EH (cell line): ENCODE measurements at places on chromosomes 4 and X.

GRCh38 chr4:62324215-62324614 is 1124.1 kb downstream of the ADGRL3 start:
- no peak for DNase-seq

DNA sequence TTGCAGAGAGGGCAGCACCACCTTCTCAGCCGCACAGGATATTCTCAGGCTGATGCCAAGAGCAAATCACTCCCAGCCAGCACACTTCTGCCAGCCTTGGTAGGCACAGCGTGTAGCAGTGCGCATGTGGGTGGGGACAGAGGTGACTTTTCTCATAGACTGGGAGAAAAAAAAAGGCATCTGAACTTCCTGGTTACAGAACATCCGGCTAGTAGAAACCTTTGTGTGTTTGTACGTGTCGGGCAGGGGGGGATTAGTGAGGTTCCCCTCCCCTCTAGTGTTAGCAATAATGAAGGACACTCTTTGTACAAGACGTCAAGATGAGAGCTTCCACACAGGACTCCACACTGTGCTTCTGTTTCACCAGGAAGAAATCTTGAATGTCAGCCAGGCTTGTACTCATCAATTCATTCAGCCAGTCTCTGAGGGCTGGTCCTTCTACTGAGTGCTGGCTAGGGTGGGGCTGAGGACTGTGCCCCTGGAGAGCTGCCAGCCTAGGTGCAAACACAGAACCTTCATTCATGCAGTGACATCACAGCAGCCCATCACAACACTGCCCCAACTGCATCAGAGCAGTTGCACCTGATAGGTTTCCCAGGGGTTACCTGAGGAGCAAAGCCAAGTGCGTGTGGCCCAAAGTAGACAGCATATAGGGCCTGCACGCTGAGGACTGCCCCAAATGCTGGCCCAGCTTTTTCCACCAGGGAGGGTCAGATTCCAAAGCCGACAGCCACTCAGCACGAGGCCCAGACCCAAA is 34.7 kb downstream of the SLC25A5 start:
- peak; percentile 56 for DNase-seq

DNA sequence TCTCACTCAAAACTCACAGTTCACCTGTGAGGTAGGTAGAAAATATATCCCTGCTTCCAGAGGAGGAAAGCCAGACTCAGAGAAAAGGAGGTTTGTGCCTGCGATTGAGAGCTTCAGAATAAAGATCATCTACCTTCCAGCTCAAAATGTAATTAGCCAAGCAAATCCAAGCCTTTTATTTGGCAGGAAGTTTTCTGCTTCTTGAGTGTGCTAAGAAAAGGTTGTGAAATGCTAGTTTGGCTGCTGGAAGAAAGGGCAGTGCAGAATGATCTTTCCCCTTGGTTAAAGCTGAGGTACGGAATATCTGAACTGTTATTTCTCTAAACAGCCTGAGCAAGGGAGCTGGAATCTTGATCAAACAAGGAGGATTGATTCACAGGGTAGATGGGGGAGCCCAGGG is 59.7 kb upstream of the VCX3B start:
- no peak for DNase-seq

- DNase-seq, result no peak
These were observed 48.9 kb downstream of the WWC2 start for GRCh38 chr4:183147983-183148382.

DNA sequence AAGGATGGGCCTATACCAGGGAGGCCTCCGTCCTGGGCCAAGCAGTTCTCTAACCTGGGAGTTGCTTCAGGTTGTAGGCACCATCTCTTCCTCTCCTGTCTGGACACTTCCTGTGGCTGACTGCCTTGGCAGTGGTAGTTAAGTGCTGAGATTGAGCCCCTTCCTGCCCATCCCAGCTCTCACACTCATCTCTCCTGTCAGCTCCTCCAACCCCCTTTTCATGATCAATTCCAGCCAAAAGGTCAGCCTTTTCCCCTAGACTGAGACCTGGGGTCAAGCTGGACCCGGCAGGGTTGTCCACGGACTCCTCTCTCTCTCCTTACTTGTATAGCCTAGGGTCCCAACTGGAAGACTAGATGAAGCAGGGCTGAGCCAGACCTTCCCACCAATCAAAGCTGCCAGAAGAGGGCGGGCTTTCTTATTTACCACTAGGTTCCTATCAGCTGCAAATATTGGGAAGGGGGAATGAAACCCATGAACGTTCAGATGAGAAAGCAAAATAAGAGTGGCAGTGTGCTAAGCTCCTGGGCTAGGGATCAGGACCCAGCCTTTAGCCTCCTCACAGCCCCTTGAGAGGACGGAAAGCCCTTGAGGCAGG is 34.5 kb downstream of the KDM5C start:
- no peak for DNase-seq

- DNase-seq, result no peak
These were observed 526.7 kb upstream of the FRG1 start for GRCh38 chr4:189414021-189414420.

- no peak for DNase-seq
These were observed 995.0 kb downstream of the SH3BGRL start for GRCh38 chrX:82196866-82197265.

- DNase-seq, result no peak
These were observed 118.2 kb upstream of the IL15 start for GRCh38 chr4:141518222-141518621.

- DNase-seq, result peak; percentile 12
These were observed 3.7 kb upstream of the GPR82 start for GRCh38 chrX:41720125-41720779.

DNA sequence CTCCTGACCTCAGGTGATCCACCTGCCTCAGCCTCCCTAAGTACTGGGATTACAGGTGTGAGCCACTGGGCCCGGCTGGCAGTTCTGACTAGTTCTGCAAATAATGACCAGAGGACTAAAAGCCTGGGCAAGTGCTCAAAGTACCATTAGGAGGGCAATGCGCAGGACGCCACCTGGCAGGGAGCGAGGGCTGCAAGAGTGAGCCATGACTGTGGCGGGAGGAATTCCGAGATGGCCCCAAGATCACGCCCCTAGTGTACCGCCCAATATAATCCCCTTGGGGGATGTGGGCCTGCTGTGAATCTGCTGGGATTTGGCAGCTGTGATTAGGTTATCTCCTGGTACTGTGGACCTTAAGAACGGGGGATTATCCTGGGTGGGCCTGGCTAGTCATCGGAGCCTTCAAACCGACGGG is 26.2 kb upstream of the GPR78 start:
- no peak for DNase-seq

GRCh38 chrX:106613277-106613676 is 1.5 kb downstream of the RADX start:
- no peak for DNase-seq

GRCh38 chr4:56768763-56769162 is 52.7 kb downstream of the SPINK2 start:
- no peak for DNase-seq

- DNase-seq, result no peak
These were observed 89.0 kb downstream of the SH3KBP1 start for GRCh38 chrX:19798423-19798822.

DNA sequence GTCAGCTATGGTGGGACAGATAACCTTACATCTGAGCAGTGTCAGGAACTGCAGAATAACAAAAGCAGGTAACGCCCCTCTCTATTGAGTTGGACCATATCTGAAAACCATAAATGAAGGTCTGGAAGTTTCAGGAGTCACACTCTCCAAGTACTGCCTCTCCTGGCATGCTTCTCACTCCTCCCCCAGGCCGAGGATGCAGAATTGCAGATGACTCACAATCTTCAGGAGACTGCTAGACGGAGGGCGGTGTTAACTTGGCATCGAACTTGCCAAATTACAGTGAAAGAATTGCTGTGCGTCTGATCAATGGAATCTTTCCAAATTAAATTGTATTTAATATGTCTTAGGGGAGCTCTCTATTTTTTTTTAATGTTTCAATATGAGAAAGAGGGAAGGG is 67.1 kb upstream of the TRIM2 start:
- DNase-seq, result peak; percentile 90

GRCh38 chrX:50111742-50112141 is 89.1 kb downstream of the AKAP4 start:
- no peak for DNase-seq

DNA sequence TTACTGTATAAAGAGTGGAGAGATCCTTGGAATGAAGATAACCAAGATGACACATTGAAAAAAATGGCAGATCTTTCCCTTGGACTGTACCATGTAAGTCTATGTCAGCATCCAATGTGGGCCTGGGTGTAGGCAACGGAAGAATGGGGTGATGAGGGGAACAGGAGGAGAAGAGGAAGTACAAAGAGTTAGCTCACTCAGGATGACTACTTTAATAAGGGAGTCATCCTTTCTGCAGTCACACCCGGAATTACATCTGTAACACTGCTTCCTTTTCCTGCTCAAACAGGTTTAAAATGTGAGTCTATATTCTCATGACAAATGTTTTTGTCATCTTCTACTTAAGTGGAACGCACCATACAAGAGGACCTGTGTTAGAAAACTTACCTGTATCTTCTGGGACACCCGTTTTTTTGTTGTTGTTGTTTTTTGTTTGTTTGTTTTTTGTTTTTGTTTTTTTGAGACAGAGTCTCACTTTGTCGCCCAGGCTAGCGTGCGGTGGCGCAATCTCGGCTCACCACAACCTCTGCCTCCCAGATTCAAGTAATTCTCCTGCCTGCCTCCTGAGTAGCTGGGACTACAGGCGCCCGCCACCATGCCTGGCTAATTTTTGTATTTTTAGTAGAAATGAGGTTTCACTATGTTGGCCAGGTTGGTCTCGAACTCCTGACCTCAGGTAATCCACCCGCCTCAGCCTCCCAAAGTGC is 18.0 kb downstream of the HPSE start:
- DNase-seq, result no peak

- peak; percentile 72 for DNase-seq
These were observed 236.9 kb upstream of the CTSO start for GRCh38 chr4:156190615-156191014.

DNA sequence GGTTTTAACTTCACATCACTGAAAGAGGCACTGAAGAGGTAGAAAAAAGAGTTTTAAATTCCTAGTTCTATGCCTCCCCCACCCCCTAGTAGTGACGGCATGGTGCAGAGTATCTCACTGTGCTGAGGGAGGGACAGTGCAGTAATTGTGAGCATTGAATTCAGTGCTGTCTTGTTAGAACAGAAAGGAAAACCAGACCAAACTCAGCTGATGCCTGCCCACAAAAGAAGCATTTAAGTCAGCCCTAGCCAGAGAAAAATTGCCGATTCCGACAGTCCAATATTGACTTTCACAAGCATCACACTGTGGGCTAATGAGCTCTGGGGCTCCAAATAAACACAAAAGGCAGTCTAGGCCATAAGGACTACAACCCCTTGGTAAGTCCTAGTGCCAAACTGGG is 417.7 kb downstream of the AR start:
- DNase-seq, result no peak

DNA sequence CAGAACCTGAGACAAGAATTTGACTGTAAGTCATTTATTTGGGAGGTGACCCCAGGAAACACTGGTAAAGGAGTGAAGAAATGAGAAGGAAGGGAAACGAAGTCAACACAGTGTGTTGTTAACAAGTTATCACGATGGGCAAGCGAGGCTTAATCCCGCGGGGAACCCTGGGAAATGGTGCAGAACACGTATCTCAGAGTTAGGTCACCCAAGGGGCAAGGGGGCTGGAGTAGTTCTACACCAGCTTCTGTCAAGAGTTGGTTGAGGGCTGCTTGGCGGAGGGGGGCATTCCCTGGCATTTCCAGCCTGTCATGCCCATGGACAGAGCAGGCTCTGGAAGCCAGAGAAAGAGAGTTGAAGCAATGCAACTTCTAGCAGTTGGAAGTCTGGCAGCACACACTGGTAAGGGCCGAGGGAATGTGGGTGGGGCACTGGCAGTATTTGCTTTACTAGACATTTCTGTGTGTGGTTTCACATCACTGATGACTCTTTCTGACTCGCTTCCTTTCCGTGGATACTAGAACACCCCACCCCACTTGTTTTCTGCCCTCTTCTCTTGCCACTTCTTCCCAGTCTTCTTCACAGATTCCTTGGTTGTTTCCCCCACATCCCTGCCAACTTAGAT is 52.2 kb upstream of the ADGRG2 start:
- peak; percentile 32 for DNase-seq

DNA sequence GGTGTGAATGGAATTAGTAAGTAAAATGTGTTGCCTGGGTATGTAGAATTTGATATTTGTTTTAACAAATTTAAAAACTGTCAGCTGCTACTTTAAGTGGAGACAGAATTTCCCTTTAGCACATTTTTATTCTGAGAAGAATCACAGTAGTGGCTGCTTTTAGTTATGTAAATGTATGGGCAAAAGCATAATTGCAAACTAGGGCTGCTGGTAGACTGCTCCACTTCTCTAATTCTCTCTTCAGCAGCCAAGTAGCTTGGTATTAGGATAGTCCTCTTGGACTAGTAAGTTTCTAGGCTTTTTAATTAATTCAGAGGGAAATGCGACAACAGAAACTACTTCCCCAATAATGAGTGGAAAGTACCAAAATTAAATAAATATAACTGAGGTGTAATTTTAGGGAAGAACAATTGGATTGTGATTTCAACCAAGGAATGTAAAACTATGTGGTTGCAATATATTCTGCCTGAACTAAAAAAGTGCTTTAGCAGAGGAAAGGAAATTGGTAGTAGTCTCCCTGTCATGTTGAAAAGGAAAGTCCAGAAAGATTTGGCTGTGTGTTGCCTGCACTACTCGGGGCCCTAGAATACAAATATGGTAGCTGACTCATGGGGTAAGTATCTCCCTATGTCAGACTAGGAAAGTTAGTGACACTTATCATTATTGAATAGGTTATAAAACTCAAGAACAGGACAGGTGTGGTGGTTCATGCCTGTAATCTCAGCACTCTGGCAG is 9.2 kb upstream of the EIF4E start:
- DNase-seq, result peak; percentile 76

DNA sequence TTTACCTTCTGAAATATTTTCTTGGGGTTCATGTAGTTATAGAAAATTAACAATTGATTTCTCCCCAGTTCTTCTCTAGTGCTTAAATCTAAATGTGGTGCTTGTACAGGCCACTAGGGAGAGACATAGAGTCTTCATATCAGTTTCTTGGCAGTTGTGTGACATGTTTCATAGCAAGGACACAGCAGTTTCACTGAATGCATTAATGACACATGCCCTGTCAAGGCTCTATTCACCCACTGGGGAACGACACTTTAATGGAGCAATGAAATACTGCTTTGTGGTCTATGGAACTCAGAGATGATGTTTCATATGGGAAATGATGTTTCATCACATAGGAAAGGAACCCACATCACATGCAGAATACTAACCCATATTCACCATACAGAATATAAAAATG is 2.8 kb downstream of the VEGFC start:
- peak; percentile 93 for DNase-seq

- DNase-seq, result no peak
These were observed 1686.1 kb upstream of the AGA start for GRCh38 chr4:179128299-179128698.

GRCh38 chr4:77284036-77284435 is 127.0 kb downstream of the CCNG2 start:
- peak; percentile 14 for DNase-seq

DNA sequence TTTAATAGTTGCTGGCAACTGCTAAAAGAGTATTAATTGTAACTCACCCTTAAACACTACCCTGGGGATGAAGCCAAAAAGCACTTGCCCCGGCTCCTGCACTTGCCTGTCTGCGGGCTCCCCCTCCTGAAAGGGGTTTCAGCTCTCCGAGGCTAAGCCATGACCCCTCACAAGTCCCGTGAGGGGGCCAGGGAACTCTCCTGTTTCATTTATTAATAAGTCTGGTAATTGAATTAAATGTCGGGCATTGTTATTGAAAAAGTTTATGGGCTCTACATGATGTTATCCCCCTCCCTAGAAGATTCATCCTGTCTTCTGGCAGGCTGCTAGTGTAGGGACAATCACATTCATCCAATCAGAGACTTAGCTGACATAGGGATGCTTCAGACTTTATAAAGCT is 23.3 kb downstream of the GSPT2 start:
- DNase-seq, result no peak
